ENCODE measurements at places on chromosomes 3 and 15.

GRCh38 chr3:99549957-99550603, 88.3 kb upstream of the COL8A1 start:
- DNase-seq: peak; percentile 35

GRCh38 chr3:194824100-194824499, 138.4 kb downstream of the FAM43A start:
- DNase-seq: no peak

- peak; percentile 93 for DNase-seq
These were observed 14.3 kb upstream of the PIK3R4 start for GRCh38 chr3:130760922-130761321.

GRCh38 chr3:63151897-63152296, 126.2 kb upstream of the SYNPR start:
- DNase-seq: no peak

DNA sequence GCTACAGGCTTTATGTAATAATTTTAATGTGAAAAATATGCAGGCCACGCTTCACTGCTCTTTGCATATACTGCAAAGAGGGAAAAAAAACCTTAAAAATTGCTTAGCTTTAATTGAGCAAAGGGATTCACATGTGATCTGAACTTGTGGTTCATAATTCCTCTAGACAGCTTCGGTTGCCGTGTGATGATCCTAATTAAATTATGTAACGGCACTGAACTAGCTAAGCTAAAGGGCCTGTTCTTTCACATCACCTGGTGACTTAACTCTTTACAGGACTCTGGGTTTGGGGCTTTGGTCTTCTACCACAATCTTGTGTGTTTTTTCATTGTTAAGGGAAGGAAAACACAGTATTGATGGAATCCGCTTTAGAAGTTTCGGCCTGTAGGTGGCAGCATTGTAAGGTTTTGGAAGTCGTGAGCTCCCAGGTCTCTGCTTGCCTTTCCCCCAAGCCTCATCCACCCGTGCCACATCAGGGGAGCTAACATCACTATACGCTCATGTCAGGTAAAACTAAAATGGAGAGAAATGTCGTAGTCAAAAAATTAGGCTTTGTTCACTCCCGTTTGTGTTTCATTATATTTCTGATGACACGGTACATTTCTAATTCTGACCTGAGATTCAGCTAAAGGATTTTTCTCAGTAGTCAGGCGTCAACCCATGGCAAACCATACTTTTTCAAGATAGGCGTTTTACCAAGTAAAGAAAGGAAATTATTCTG, 205.6 kb upstream of the DPH6 start:
- DNase-seq: peak; percentile 57

GRCh38 chr3:73766599-73767381, 142.0 kb upstream of the PDZRN3 start:
- DNase-seq: no peak

DNA sequence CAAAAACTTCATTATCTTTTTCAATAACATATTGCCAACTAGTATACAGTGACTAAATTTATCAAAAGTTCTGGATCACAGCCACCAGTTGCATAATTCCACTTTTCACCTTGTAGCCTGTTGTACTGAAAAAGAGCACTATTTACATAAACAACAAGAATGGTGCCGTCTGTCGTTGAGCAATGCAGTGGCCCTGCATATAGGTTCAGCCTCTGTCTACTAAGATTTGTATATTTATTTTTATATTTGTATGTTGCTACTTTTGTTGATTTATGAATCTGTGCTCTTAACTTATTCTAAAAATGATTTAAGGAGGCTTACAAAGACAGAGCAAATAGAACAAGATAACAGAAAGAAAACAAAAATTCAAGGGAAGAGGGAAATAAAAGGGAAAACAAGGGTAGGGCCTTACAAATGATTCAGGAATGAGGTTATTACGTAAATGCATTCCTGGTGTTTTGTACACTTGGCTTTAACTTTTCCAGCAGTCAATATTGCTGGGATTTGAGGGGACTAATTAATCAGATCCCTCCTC, 257.6 kb upstream of the STT3B start:
- DNase-seq: peak; percentile 39

DNA sequence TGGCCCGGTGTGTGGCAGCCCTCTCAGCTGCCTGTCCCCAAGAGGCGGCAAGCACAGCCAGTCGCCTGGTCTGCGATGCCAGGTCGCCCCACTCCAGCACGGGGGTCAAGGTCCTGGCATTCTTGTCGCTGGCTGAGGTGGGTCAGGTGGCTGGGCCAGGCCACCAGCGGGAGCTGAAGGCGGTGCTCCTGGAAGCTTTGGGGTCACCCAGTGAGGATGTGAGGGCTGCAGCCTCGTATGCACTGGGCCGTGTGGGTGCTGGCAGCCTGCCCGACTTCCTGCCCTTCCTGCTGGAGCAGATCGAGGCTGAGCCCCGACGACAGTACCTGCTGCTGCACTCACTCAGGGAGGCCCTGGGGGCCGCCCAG, 20.8 kb downstream of the CAND2 start:
- no peak for DNase-seq

GRCh38 chr15:28885630-28886430, at the start of gene APBA2:
TSS of gene APBA2 (plus strand) at chr15:28885974. CDS start at chr15:29053885, 167,911 bp downstream.
- peak; percentile 23 for DNase-seq

- DNase-seq: no peak
These were observed 548.2 kb downstream of the FHIT start for GRCh38 chr3:60703008-60703407.

- DNase-seq: no peak
These were observed 23.2 kb downstream of the ALS2CL start for GRCh38 chr3:46670000-46670890.

DNA sequence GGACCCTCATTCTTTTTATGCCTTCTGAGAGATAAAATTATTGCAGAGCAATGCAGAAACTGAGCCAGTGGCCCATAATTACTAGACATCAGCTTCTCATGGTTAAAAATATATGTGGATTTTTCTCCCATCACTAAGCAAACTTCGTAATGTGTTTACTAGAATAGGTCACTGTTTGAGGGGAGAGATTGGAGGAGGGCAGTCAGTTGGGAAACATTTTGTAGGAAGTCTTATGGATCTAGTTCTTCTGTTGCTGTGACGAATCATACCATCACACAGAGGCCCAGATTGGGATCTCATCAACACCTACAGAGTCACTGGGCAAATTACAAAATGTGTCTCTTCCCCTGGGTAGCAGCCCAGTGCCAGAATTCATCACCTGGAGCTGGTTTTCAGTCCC, 81.4 kb downstream of the PDE8A start:
- no peak for DNase-seq

- peak; percentile 73 for DNase-seq
These were observed 19.1 kb downstream of the ST6GAL1 start for GRCh38 chr3:186949281-186949982.

DNA sequence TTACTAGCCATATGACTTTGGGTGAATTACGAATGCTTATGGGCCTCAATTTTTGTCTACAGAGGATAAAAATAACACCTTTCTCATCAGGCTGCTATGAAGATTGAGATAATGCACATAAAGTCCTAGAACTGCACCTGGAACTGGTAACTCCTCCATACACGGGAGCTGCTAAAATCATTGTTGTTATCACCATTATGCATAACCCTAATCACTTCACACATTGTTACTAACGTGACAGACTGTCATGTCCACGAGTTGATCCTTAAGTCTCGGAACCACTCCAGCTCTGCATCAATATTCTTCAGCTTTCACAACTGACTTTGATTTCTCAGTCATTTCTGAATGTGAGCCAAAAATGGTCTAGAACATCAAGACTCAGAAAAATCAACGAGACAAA, 64.1 kb downstream of the RFTN1 start:
- DNase-seq: no peak

GRCh38 chr15:44550256-44550655, 13.3 kb downstream of the EIF3J start:
- DNase-seq: no peak

- no peak for DNase-seq
These were observed 71.7 kb upstream of the CFAP20DC start for GRCh38 chr3:59121346-59122144.

- DNase-seq: no peak
These were observed 32.2 kb upstream of the TPRG1 start for GRCh38 chr3:189139611-189139940.

- DNase-seq: no peak
These were observed 963.4 kb downstream of the MCTP2 start for GRCh38 chr15:95194746-95195145.

DNA sequence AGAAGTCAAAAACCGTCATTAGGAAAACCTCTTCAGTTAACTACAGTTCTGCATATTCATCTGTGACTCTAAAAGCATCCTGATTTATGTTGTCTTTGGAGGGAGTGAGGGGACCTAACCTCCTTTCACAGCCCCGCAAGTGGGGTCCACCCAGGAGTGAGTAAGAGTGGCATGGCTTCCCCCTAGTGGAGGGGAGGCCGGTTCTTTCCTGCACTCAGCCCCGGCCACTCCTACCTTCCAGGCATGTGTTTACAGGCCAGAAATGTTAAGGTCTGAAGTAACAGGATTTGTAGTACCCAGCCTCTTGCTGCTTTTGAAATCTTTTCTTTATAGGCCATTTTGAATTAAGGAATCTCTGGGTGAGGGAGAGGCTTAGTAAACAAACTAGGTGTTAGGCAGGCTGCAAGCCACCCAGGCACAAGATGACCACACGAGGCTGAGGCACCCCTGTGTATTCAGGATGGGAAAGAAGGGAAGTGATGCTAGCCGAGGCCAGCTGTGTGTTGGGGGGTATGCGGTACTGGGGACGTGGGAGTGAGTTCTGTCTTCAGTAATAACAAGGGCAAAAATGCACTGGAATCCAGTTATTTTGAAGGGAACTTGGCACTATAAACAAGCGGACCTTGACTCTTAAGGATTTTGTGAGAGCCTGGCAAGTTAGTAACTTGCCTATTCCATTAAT, 50.5 kb downstream of the CTDSPL start:
- DNase-seq: peak; percentile 7

DNA sequence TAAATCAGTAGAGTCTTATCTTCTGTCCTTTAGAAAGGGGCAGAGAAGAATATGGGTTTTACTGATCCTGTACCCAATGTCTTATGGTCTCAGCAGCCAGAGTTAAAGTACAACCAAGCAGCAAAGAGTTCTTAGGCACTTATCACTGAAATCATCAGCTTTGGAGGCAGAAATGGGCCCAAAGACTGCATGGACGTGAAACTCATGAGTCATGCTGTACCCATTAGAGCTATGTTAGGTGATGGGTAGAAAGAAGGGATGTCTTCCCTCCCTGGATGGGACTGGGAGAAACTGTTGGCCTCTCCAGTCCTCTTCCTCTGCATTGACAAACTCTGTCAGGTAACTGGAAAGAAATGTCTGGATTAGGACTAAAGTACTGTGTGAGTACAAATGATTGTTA, 63.4 kb downstream of the EOMES start:
- no peak for DNase-seq

- no peak for DNase-seq
These were observed 199.8 kb downstream of the TBC1D5 start for GRCh38 chr3:17542591-17542990.

GRCh38 chr3:107816107-107816506, 274.7 kb downstream of the CD47 start:
- peak; percentile 21 for DNase-seq

- DNase-seq: no peak
These were observed 493.2 kb upstream of the KCNMB2 start for GRCh38 chr3:178043084-178043483.

GRCh38 chr15:67049351-67050044, 15.9 kb upstream of the SMAD3 start:
- DNase-seq: peak; percentile 85

DNA sequence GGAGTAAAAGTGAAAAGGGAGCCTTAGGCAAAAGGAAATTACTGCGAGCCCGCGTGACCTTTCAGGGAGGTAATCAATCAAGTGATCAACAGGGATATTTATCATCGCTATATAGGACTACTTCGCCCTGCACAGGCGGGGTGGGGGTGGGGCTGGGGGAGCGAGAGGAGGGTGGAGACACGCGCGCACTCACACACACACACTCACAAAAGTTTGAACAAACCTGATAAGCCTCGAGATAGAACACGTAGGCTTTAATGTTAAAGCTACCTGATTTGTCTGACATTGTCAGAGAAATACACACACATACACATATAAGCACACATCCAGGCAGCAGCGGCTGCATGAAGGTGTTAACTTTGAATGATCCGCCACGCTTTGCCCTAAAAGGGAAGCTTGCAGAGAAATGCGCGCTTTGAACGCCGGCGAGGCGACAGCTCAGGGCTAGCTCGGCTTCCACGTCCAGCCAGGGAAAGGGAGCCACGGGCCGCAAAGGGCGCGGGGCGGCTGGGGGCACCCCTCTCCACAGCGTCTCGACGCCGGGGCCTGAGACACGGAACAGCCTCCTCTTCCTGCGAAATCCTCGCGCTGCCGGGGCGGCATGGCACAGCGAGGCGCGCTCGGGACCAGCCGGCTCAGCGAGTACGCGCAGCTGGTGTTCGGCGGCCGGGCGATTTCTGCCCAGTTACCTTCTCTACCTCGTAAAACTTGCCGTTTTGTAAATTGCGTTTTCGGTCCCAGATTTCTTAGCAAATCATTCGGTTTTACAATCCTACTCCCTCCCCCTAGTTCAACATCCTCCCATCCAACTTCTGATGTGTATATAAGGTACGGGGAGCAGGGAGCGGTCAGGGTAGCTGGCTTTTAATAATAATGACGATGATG, 4.8 kb upstream of the MECOM start:
- no peak for DNase-seq

- DNase-seq: peak; percentile 60
These were observed 27.5 kb downstream of the BHLHE40 start for GRCh38 chr3:5006755-5007202.

DNA sequence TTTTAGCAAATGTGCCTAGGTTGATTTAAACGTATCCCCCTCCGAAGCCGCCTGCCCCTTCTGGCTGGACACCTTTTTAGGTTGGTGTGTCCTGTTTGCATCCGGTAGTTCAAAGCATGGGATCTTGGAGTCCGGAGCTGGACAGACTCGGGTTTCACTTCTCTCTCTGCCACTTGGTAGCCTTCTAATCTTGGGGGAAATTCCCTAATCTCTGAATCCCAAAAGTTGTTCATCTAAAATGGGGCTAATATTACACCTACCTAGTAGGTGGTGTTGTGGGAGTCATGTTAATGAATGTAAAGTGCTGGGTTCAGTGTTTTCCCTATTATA, 760 bp downstream of the FANCI start:
- DNase-seq: no peak

- DNase-seq: no peak
These were observed 230.5 kb downstream of the UNC13C start for GRCh38 chr15:54208786-54209185.

GRCh38 chr3:157294953-157295352, 135.0 kb upstream of the CCNL1 start:
- no peak for DNase-seq

DNA sequence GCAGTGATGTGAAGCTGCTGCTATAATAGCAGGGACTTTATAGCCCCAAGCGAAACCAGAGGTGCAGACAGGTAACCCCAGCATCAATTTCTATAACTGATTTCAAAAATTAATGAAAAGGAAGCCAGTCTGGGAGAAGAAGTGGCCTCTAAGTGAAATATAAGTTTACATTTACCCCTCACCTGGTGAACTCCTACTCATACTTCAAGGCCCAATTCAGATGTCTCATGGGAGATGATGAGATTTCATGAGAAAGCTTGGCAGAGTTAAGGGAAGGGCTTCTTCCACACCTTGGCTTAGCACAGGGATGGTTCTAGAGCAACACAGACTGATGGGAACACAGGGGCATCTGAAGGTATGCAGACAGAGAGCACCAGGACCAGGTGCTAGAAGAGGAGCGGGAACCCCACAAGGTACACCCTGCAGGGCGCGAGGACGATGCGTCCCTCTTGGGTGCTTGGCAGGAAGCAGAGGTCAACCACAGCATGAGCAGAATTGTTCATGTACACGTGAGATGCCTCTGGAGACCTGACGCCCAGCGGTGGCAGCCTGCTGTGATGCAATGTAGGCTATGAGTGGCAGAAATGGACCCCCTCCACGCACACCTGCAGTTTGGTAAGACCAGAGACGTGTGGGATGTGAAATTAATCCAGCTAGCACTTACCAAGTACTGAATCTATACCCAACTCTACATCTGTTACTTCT, 102.9 kb downstream of the SRGAP3 start:
- DNase-seq: no peak
